SJSA1 (cell line): ENCODE measurements at places on chromosomes 4 and X.

- no peaks in the 10 kb centered on the region for H3K4me1 ChIP-seq
- no peak for DNase-seq
- no peaks in the 10 kb centered on the region for H3K27me3 ChIP-seq
- no peak overlapping the region for H3K4me3 ChIP-seq
- no peaks in the 10 kb centered on the region for H3K36me3 ChIP-seq
Observed at GRCh38 chrX:82848111-82848510, 660.0 kb upstream of the POU3F4 start.

- H3K4me3 ChIP-seq = no peak overlapping the region
- H3K4me1 ChIP-seq = no peaks in the 10 kb centered on the region; the same call in 1 of the 2 replicates
- DNase-seq = no peak
- H3K27me3 ChIP-seq = no peaks in the 10 kb centered on the region
- no peak overlapping the region for H3K27ac ChIP-seq
Observed at GRCh38 chrX:10519278-10519677, 101.1 kb downstream of the MID1 start.

DNA sequence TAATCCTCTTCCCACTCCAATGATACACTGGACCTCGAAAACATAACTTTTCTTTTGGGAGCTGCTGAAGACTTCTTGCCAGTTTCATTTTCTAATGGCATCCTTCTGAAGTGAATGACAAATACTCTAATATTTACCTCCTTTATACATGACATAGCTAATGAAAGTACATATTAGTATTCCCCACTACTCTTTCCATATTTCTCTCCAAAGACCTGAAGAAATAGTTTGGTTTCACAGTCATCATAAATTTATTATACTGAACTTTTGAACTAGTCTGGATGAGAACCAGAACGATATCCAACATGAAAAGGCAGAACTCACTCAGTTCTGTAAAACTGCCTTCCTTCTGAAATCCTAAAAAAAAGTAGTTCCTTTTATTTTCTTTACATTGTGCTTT, 139.1 kb downstream of the GPC3 start:
- no peaks in the 10 kb centered on the region for H3K4me1 ChIP-seq
- H3K27ac ChIP-seq = no peak overlapping the region
- H3K4me3 ChIP-seq = no peak overlapping the region
- H3K36me3 ChIP-seq = no peaks in the 10 kb centered on the region
- DNase-seq = no peak

DNA sequence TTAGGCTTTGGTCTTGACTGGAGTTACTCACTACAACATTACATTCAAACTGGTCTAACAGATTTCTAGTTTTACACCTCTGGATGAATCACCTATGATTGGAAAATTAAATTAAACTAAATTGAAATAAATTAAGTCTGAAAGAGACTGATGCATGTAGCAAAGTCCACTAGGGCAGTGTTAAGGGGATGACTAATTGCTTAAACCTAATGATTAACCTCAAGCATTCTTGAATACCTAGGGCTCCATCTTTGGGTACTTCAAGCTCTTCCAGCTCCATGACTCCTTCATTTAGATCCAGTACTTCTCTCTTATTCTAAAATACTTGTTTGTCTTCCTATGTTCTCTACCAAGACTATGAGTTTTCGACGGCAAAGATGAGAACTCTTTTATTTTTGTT, 86.8 kb downstream of the SH2D1A start:
- H3K4me3 ChIP-seq = no peak overlapping the region
- H3K4me1 ChIP-seq = no peaks in the 10 kb centered on the region
- no peaks in the 10 kb centered on the region for H3K27me3 ChIP-seq

- H3K4me1 ChIP-seq = peaks cover 13% of the 10 kb centered on the region
- H3K27me3 ChIP-seq = no peaks in the 10 kb centered on the region
- H3K36me3 ChIP-seq = peaks cover 5% of the 10 kb centered on the region; the same call in 1 of the 2 replicates
- DNase-seq = no peak
- no peak overlapping the region for H3K4me3 ChIP-seq
Observed at GRCh38 chr4:3338321-3338838, 45.6 kb downstream of the RGS12 start.

DNA sequence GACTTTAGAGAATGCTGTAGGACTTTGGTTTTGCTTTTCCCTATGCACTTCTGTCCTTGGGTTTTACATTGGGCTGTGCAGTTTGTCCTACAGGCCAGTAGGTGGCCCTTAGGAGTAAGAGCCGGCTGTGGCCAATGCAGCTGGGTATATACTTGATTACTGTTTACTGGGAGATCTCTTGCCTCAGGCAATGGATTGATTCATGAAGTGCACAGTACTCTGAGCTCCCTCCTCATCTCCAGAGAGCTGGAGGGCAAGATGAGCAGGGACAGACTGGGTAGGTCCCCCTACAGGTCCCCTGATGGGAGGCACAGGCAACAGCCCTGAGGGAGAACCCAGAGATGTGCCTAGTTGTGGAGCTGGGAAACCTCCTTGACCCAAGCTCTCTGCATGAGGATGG, 103.8 kb upstream of the QRFPR start:
- no peaks in the 10 kb centered on the region for H3K4me1 ChIP-seq
- H3K27me3 ChIP-seq = no peaks in the 10 kb centered on the region
- no peak overlapping the region for H3K27ac ChIP-seq
- H3K36me3 ChIP-seq = no peaks in the 10 kb centered on the region
- no peak for DNase-seq
